ENCODE measurements at places on chromosomes 6 and 20.
A peak's percentile ranks its signal among the peaks of the same experiment; 100 is the strongest.

DNA sequence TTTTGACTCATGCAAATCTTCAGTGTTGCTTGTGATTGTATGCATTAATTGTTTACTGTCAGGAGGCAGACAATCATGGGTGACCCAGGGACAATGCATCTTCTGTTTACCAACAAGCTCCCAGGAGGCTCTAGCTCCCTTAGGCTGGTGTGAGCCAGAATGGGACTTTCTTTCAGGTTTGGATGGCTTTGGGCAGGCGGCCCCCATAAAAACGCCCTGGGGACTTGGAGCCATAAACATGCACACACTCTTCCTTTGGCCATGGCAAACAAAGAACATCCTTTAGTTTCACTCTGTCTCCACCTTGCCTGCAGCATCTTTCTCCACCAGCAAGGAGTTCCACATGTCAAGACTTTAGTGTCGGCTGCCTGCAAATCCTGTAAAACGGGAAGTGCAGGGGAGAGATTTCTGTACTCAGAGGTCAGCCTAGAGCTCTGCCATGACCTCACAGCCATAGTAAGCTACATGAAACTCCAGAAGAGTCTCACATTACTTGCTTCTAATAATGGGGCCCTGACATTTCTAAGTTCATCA lies 127.6 kb downstream of the MAP3K7 start:
- DNase-seq = no peak

- DNase-seq = no peak
These were observed 168.1 kb downstream of the NFATC2 start for GRCh38 chr20:51374456-51374830.

- no peak for DNase-seq
These were observed 48.9 kb downstream of the HIVEP1 start for GRCh38 chr6:12060780-12061609.

GRCh38 chr20:46293084-46293483 lies 15.2 kb downstream of the CDH22 start:
- peak; percentile 33 for DNase-seq

DNA sequence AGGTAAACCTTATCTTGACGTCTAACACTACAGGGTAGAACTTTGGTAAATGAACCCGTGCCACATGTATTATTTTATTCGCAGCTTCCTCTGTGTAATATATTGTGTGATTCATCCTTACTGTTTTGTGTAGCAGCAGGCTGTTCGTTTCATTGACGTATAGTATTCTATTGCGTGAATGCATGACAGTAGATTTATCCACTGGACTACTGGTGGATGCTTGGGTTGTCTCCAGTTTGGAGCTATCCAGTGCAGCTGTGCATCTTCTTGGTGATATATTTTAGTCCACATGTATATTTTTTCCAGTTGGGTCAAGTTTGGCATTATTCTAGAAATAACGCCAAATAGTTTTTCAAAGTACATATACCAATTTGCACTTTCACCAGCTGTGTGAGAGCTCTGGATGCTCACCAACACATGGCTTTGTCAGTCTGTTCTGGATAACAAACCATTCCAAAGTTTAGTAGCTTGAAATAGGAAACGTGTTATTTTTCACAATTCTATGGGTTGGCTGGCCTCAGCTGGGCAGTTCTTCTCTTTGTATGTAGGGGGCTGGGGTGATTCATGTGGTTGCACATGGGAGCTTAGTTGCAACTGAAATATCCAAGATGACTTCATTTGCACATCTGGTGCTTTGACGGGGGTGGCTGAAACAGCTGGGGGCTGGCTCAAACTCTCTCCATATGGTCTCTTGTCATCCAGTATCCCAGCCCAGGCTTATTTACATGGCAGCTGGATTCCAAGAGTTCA lies 9.3 kb downstream of the ECT2L start:
- DNase-seq = peak; percentile 16

- DNase-seq = no peak
These were observed 251.0 kb downstream of the SYNE1 start for GRCh38 chr6:152386131-152386530.

DNA sequence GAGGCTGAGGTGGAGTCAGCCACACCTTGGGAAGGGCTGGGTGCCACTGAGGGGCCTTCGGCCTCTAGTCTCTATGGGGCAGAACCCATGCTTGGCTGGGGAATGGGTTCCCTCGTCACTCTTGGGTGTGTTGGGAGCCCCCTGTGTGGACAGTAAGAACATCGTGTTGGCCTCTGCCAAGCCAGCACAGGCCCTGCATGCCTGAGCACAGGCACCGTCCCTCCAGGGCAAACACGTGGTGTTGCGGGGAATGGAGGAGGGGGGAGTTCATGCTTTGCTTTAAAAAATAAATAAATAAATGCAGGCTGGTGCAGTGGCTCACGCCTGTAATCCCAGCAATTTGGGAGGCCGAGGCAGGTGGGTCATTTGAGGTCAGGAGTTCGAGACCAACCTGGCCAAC lies 63.0 kb downstream of the EZR start:
- no peak for DNase-seq

- DNase-seq = no peak
These were observed 293.9 kb downstream of the THBS2 start for GRCh38 chr6:168959696-168960095.

DNA sequence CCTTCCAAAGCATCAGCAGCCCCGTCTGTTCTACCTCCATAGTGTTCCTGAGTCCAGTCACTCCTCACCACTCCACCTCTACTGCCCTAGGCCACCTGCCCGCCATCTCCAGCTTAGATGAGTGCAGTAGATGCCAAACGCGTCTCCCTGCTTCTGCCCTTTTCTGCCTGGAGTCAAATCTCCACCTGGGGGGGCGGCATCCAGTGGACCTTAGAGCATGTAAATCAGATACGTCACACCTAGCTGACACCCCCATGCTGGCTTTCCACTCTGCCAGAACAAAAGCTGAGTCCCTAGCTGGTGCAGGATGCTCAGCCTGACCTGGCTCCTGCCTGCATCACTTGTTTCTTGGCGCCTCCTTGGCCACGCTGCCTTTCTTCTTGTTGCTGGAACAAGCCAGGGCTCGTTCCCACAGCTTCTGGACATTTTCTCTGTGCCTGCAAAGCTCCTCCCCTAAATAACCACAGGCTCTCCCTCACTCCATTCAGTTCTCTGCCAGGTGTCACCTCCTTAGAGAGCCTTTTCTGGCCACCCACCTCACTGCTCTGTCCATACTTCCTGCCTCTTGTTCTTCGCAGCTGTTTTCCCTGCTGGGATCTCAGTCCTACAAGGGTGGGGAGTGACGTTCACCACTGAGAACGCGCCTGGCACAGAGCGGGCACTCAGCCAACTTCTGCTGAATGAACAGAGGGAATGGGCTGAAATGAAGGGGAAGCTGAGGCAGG lies 5.8 kb downstream of the DDR1 start:
- no peak for DNase-seq

- DNase-seq = peak; percentile 43
These were observed 5.9 kb upstream of the PTPN1 start for GRCh38 chr20:50504231-50504823.

DNA sequence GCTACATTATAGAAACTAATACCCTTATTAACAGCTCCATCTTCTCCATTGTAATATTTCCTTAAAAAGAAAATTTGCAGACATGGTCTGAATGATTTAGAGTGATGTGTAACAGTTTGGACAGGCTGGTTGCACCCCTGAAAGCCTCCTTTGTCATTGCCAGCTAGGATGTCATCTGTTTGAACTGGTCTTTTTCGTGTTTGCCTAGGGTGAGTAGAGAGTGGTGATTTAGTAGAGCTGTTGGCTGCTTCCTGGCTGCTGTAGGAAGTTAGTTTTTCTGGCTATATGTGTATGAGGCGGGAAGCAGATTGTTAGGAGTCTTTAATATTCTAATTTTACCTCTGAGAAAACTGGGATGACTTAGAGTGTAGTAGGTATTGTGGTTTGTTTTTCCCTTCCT lies 101.1 kb downstream of the ZFAND3 start:
- DNase-seq = no peak

DNA sequence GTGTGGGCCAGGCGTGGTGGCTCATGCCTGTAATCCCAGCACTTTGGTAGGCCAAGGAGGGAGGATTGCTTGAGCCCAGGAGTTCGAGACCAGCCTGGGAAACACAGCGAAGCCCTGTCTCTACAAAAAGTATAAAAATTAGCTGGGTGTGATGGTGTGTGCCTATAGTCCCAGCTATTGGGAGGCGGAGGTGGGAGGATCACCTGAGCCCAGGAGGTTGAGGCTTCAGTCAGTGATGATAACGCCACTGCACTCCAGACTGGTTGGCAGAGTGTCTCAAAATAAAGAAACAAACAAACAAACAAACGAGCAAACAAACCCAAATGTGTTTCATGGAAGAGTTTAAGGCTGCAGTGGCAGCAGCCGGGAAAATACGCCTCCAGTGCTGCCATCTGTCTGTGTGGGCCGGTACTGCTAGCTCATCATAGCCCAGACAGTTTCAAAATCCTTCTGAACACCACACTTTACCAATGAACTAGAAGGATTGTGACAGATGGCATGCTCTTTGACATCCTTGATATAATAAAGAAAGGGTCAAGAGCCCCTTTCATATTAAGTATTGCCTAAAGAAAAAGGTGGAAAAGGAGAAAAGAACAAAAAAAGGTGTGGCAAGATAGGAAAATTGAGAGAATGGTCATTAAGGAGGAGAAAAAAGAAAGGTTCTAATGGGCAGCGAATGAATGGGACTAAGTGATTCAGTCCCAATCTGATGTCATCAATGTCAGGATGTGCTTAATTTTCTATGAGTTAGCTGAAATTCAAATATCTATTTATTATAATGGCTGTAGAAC lies 298.6 kb downstream of the SYNE1 start:
- DNase-seq = peak; percentile 41

DNA sequence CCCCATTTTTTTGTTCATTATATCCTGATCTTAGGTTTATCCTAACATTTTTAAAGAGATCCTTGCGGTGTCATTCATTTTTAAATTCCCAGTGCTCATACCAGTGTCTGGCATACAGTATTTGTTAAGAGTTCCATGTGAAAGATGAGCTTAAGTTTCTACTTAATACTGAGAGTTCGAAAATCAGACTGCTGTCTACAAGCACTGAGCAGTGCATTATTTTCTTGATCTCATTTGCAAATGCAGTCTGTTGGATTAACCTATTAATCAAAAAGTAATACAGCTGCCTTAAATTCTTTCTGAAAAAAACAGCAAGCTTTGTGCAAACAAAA lies 663 bp downstream of the COQ3 start:
- DNase-seq = peak; percentile 8

DNA sequence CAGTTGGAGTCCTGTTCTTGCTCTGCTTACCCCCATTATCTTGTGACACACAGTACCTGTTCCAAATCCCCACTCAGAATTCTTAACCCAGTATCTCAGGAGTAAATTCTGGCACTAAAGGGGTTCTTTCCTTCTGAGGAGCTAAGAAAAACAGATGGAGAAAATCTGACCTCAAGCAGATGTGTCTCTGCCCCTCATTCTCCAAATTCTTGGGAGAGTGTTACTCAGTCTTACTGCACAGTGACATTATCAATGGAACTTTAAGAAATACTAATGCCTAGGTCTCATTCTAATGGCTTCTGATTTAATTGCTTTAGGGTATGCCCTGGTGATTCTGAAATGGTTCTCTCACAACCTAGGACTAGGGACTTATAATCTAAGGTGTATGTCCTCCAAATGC lies 40.6 kb upstream of the PTPRK start:
- DNase-seq = peak; percentile 18

DNA sequence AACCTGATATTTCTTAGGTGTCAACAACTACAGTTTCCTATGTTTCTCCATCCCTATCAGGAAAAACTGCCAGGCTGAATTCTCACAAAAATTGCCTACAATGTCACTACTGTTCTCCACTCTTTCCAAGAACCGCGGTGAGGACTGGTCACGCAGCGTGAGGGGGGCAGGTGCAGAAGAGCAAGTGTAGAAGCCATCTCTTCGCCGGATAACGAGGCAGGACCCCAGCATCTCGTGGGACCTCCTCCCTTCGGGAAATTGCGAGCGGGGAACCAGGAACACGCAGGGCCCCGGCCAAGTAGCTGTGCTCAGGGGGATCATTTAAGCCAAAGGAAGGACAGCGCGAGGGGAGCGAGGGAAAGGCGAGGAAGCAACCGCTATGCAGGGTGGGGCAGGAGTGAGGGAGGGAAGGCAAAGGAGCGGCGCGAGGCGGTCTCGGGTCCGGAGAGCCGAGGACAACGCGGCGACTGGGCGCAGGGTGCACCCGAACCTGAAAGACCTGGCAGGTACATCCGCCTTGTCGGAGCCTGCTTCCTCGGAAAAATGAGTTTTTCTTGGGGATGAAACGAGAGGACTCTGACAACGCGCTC lies 559 bp downstream of the APMAP start:
- peak; percentile 37 for DNase-seq

DNA sequence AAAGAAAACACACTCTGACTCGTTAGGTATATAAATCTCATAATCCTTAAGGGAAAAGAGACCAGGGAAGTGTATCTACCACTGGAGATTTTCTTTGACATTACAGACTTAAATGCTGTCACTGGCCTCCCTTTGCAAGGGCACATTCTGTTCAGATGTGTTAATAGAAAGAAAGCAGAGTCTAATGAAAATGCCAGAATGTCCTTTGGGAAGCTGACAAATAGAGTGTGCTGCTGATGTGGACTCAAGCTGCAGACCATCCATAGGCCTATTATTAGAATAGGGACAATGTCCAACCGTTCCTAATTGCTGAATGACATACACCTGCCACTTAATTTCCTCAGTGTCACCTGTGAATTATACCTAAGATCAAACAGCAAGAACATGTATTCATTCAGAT lies 41.2 kb downstream of the SLC35D3 start:
- no peak for DNase-seq

DNA sequence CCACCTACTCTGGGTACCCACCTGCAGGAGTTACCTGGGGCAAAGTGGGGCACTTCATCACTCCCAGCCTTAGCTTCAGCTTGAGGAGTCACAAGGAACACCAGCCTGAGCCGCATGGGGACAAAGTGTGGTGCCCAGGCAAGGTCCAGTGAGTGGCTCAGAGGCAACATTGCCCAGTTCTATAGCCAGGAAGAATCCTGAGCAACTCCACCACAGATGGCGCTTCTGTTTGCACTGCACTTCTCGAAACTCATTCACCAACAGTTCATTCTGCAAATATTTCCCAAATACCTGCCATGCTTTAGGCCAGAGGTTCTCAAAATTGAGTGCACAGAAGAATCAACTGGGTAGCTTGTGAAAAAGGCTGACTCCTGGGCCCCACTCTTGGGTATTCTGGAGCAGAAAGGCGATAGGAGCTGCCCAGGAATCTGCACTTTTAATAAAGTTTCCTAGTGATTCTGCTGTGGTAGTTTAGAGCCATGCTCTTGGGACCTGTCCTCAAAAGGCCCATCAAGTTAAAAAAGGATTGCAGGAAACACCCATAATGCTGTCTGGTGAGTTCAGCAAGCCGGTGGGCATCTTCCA lies 83.1 kb downstream of the VEGFA start:
- no peak for DNase-seq
